AG04450 (cell line): ENCODE measurements at places on chromosomes 13 and 19.

DNA sequence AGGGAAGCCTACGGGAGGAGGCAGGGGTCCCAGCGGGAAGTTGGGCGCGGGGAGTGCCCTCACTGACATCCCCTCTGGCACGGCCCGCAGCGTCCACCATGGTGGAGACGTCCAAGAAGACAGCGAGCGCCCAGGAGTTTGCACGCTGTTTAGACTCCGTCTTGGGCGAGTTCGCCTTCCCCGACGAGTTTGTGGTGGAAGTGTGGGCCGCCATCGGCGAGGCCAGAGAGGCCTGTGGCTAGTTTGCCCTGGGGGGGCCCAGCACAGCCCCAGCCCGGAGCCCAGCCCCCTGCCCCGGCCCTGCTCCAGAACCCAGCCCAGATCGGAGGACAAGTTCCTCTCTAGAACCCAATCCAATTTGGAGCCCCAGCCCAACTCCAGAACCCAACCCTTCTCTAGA, 4.7 kb downstream of the GIPC3 start:
- no peak for DNase-seq

GRCh38 chr19:55601084-55601483, 996 bp downstream of the ZNF524 start:
- DNase-seq: no peak

- DNase-seq: no peak
Measured at GRCh38 chr19:49565261-49565660, 15.1 kb downstream of the NOSIP start.

GRCh38 chr19:44647144-44647543, 3.4 kb downstream of the PVR start:
- no peak for DNase-seq

DNA sequence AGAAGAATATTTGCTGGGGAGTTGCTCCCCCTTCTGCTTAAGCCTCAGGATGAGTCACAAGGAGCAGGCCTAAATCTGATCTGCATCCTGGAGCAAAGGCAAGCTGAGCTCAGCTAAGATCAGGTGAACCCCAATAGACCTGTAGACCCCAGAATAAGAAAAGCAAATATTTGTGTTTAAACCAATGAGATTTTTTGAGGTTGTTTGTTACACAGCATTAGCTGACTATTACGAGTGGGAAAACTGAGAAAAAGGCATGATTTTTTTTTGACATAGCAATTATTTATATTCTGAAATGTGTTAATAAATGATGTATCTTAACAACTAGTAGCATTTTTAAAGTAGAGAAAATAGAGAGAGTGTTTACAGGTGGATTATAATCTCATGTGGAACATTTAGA, 45.1 kb downstream of the ADGRE3 start:
- no peak for DNase-seq

DNA sequence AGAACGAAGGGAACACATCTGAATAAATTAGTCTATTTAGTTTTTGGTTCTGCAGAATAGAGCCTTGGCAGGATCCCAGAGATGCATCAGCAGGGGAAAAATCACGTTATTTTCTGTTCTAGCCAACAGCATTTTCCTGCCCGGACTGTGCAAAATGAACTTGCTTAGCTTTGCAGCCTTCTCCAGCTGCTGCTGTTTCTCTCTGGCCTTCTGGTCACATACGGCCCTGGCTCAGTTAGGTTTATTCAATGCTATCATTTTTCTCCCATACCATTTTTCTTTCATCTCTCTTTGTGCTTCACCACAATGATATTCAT, 110.4 kb upstream of the KL start:
- DNase-seq: no peak

- DNase-seq: no peak
Measured at GRCh38 chr19:4730740-4731171, 7.1 kb upstream of the DPP9 start.

DNA sequence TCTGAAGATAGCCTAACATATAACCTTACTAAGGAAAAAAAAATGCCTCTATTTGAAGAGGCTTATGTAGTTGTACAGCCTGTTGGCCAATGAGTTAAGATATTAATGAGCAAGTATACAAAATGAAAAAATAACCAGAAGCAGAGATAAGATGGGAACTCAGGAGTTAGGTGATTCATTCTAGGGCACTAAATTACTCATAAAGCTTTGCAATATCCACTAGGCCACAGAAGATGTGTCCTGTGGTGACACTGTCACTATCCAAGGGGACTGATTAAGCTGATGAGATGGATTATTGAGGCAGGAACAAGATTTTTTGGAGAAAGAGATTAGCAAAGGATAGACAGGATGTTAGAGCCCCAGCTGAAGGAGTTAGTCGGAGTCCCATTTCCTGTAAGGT, 99.6 kb downstream of the LIG4 start:
- no peak for DNase-seq

DNA sequence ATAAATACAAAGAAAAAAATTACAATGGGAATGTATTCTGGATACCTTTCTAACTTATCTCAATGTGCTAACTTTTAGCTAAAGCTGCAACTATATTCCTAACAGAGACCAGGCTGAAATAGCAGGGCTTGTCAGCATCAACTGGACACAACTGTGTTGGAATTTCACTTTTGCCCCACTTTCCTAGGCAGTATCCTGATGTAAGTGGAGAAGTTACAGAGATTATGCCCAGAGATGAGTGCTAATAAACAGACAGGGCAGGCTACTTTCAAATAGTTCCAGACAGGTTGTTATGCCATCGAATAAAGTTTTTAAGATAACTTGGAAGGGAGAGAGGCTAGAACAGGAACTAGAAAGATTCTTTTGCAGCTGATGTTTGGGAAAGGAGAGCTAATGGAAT, 201.9 kb downstream of the KCTD12 start:
- no peak for DNase-seq

GRCh38 chr13:109595471-109595870, 190.9 kb downstream of the IRS2 start:
- DNase-seq: no peak

GRCh38 chr19:35425682-35426081, 22.4 kb upstream of the FFAR2 start:
- no peak for DNase-seq

- DNase-seq: no peak
Measured at GRCh38 chr19:53944933-53945332, 17.8 kb upstream of the CACNG8 start.

GRCh38 chr13:47241446-47241845, 344.6 kb upstream of the HTR2A start:
- DNase-seq: no peak

- no peak for DNase-seq
Measured at GRCh38 chr13:101025925-101026324, 351.3 kb upstream of the TMTC4 start.

DNA sequence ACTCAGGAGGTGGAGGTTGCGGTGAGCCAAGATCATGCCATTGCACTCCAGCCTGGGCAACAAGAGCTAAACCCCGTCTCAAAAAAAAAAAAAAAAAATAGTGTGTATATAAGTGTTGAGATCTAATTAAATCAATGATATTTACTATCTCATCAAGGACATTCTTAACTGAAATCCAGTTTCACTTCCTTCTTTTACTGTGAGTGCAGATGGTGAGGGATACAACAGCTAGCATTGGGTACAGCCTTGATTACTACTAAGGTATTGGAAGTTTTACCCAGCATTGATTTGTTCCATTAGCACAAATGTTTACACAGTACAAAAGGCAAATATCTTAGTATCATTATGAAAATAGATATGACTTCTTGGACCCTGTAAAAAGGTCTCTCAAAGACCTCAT, 546.6 kb downstream of the KCTD12 start:
- no peak for DNase-seq

DNA sequence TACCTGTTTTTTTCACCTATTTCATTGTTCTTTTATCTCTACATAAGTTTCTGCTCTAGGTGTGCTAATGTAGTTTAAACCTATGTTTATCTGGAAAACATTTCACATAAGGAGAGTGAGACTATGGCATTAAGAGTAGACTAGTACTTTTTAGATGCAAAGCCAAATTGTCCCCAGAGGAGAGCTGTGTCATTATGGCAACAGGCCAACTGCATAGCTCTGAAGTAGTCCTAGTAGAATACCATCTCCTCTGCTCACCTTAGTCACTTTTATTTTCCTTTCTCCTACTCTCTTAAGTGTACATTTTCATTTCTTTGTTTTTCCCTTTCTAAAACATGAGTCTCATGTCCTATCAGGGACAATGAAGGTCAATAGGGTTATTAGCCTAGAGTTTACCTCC, 123.1 kb downstream of the ITGBL1 start:
- DNase-seq: no peak

DNA sequence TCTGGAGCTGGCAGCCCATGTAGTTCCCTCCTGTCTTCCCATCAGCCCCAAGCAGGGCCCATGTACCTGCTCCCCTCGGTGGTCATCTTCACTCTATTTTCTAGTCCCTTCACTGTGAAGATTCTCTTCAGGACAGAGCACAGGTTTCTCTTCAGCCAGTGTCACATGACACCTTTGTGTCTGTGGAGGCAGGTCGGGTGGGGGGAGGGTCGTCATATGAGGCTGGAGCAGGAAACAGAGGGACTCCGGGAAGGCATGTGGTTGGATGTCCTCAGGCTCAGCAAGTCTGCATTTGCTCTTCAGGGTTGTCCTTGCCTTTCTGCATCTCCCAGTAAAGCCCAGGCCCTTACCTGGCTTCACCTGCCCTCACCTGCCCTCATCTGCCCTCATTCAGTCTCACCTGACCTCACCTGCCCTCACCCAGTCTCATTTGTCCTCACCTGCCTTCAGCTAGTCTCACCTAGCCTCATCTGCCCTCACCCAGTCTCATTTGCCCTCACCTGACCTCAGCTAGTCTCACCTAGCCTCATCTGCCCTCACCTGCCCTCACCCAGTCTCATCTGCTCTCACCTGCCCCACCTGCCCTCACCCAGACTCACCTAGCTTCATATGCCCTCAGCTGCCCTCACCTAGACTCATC, 120.3 kb downstream of the ZDHHC20 start:
- no peak for DNase-seq

DNA sequence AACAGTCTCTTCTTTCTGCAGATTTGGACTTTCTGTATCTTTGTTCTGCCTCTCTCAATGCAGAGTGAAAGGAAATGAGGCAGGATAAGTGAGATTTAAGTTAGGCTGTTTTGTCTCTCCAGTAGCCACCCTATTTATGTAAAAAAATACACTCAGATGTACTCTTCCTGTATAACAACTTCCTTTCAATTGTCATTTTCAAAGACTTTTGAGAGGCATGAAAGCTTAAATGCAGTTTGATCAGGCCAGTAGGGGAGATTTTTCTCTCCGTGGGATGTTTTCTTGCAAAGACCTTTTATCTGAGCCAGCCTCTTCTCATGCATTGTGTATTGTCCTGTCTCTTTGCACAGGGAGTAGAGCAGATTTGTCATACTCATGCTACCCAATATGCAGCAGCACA, 166.8 kb downstream of the SLITRK5 start:
- DNase-seq: no peak

- no peak for DNase-seq
Measured at GRCh38 chr19:56159009-56159559, 16.7 kb upstream of the GALP start.

DNA sequence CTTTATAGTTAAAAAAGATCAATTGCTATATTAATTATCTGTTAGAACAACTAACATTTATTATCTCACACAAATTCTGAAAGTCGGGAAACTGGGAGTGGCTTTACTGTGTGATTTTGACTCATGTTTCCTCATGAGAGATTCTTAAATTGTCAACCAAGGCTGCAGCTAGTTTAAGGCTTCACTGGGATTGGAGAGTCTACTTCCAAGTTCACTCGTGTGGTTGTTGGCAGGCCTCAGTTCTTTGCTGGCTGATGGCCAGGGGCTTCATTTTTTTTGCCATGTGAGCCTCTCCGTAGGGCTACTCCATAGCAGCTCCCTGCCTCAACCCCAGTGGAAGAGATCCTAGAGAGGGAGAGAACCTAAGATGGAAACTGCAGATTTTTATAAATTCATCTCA, 24.5 kb upstream of the LPAR6 start:
- no peak for DNase-seq

- DNase-seq: no peak
Measured at GRCh38 chr13:60242043-60242595, 78.4 kb upstream of the DIAPH3 start.

DNA sequence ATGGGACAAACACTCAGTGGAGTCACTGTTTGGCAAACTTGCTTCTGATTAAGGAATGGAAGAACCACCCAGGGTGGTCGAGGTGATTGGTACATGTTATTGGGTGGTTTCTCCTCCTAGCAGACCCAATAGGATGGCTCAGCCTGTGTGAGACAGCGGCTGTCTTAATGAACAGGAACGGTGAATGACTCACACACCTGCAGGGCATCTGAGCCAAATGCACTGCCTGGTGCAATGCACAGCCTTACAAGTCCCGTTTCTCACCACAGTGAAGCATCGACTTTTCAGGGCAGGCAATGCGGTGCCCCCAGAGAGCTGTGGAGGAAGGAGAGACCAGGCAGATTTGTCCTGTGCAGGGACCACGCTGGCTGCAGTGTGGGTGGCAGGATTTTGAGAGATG, 238.5 kb downstream of the FGF9 start:
- DNase-seq: no peak

GRCh38 chr13:21055511-21056045, 5.8 kb downstream of the LATS2 start:
- DNase-seq: no peak

- DNase-seq: peak; percentile 13
Measured at GRCh38 chr13:76980075-76980718, 11.7 kb upstream of the CLN5 start.

DNA sequence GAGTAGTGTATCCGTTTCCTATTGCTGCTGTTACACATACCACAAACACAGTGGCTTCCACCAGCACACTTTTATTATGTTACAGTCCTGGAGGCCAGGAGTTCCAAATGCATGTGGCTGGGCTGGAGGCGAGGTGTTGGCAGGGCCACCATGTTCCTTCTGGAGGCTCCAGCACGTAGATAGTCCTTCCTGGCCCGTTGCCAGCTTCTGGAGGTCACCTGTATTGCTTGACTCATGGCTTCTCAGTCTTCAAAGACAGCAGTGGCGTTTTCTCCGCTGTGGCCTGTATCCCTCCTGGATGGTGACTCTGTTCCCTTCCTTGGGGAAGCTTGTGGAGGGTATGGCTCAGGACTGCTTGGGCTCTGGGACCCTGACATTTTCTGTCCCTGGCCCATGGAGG, 15.2 kb downstream of the ZNF473 start:
- DNase-seq: no peak

DNA sequence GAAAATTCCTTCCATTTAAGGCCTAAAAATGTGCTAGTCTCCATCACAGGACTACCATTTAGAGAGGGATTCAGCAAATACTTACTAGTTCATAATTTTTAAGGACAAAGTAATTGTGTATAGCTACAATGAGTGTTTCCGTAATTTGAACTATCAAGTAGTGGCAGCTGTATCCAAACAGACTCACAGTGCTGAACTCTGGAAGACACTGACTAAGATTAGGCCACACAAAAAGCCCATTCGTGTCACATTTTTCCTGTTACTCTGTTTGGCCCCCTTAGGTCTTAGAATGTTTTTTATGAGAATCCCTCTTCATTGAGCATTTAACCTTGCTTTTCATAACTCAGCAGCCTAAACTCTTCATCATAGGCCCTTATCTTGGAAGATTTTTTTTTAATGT, 731.2 kb upstream of the PCDH9 start:
- DNase-seq: no peak
